ENCODE measurements at places on chromosomes 2 and 18.

- no peak for DNase-seq
Observed at GRCh38 chr2:43854671-43855070, 15.9 kb downstream of the ABCG8 start.

DNA sequence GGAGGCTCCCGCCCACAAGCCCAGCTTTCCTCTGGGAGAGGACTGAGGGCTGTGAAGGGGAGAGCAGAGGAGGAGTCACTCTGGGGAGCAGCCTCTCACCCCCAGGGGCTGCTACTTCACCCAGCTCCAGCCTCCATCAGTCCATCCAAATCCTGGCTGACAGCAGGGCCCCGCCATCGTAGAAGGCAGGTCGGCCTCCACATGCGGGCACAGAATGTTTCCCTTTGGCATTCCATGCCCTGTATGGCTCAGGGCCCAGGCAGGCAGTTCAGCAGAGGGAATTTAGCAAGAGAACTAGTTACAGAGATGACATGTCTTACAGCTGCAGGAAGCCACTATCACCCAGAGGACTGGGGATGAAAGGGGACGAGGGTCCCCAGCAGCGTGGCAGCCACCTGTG, 6.4 kb upstream of the ODC1 start:
- no peak for DNase-seq

GRCh38 chr18:25759111-25759510, 331.3 kb downstream of the SS18 start:
- DNase-seq = no peak

DNA sequence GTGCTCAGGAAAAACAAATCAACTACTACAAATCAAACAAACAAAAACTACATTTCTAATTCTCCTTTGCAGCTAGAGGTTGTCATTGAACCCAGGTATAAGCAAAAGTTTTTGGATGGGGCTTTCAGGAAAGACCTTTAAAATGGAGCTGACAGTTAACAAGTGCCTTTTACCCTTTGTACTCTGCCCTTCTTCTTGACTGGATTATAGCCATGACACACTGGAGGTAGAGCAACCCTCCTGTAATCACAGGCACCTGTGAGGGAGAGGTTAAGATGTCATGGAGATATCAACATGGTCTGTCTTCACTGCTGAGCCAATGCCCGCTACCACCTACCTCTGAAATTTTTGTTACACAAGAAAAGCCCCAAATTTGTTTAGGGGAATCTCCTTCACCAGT, 100.0 kb upstream of the GLS start:
- DNase-seq = no peak

DNA sequence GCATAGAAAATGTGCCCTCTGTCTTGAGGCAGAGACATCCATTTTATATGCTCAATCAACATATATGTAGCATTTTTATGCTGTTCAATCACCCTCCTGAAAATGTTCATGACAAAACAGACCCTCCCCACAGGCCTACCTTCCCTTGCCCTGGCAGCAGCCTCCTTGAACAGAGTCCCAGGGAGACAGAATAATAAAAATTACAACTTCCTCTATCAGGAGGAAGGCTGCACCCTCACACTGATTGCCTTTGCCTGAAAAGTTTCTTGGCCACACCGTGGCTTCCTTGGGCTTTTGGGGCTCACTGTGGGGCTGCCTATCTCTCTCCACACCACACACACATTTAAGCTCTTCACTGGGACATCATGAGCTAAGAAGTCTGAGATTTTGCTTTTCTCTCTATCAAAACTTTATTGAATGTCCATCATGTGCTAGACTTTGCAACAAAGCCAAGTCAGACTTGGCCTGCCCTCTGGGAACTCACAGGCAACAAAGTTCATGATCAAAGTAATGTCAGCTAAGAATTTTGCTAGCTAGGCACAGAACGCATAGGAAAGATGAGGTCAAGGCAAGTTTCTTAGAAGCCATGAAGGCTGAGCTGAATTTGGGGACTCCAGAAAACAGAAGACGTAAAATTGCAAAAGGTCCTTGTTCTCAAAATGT, 101.6 kb downstream of the BCL2L11 start:
- no peak for DNase-seq

DNA sequence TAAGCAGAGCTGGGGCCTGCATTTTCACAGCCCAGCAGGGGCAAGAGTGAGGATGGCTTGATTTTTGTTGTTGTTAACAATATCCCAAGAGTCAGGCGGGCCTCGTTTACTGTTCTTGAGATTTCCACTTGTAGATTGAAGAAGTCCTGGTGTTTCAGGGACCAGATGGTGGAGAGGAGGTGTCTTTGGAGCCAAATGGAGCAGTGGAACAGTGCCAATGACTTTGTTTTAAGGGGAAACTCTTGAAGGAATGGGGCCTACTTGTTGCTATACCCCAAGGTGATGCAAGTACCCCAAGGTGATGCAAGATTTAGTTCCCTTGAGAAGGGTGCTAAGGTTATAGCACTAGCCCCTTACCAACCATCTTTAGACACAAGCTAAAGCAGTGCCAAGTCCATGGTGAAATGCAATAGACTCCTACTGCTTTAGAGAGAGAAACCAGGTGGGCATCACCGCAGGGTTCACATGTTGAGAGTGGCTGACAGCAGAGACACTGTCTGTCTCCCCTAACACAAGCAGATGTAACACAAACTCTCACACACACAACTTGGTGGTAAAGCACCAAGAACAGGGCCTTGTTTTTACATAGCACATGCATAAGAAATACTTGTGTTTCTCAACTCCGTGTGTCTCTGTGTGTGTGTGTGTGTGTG, 44.0 kb downstream of the HK2 start:
- DNase-seq = no peak

- DNase-seq = no peak
Observed at GRCh38 chr2:105421053-105421452, 22.2 kb upstream of the FHL2 start.

- DNase-seq = no peak
Observed at GRCh38 chr2:9256570-9257043, 50.0 kb downstream of the ASAP2 start.

GRCh38 chr2:3683748-3684454, 19.5 kb upstream of the DCDC2C start:
- DNase-seq = no peak

DNA sequence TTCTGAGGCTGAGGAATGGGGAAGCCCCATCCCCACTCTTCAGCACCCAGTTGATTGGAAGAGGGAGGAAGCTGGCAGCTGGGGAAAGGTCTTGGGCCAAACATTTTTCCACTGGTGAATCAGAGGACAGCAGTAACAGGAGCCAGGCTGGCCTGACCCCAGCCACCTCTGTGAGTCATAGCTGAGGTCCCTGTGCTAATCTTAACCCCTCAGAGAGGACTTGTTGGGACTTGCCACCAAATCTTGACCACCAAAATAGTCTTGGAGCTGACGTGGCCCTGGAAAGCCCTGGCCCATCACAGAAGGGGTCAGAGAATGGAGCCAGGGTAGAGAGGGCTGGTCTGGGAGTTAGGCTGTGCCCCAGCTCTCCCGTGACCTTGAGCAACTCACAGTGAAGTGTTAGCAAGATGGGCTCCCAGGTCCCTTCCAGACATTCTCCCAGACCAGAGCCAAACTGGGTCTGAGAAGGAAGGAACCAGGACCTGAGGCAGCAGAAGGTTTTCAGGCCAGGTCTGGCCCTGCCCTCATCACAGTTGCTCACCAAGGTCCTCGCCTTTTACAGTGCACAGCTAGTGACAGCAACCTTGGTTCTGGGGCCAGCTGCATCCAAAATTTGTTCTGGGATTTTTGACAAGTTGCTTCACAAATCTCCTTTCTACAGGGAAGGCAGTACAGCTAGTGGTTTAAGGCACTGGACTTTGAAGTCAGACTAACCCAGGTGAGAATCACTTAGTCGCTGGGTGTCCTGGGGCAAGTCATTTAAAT, 266.6 kb downstream of the CYP26B1 start:
- DNase-seq = peak; percentile 7

DNA sequence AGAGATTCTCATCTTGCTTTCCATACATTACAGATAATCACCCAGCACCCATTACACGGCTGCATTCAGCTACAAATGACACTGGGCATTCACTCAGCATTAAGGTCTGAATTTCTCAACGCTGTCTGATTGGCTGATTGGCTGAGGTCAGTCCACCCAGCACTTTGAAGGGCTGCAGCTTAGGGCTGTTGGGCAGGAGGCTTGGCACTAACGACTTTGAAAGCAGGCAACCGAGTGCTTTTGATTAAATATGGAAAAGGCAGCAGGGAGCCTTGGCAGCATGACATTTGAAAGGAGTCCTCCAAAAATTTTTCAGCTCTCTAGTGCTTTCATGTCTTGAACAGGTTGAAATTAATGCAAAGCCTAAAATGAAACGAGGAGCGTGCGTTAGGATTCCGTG, 253.0 kb downstream of the DCDC2C start:
- no peak for DNase-seq

GRCh38 chr2:54767921-54768320, 44.5 kb downstream of the EML6 start:
- peak; percentile 93 for DNase-seq

GRCh38 chr2:194672994-194673393, 984.0 kb upstream of the SLC39A10 start:
- DNase-seq = no peak

GRCh38 chr2:127208313-127208712, 11.8 kb downstream of the CYP27C1 start:
- no peak for DNase-seq

DNA sequence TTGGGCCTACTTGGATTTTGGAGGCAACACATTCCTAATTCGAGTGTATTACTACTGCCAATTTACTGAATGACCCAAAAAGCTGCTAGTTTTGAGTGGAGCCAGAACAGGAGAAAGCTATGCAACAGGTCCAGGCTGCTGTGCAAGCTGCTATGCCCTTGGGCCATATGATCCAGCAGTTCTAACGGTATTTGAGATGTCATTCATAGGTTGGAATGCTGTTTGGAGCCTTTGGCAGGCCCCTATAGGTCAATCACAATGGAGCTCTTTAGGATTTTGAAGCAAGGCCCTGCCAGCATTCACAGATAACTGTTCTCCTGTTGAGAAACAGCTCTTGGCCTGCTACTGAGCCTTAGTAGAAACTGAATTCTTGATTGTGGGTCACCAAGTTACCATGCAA, 368.7 kb downstream of the CDH19 start:
- DNase-seq = no peak

- DNase-seq = no peak
Observed at GRCh38 chr18:48295586-48296311, 113.4 kb downstream of the ZBTB7C start.

GRCh38 chr2:45169339-45170190, 160.3 kb upstream of the SIX2 start:
- no peak for DNase-seq

DNA sequence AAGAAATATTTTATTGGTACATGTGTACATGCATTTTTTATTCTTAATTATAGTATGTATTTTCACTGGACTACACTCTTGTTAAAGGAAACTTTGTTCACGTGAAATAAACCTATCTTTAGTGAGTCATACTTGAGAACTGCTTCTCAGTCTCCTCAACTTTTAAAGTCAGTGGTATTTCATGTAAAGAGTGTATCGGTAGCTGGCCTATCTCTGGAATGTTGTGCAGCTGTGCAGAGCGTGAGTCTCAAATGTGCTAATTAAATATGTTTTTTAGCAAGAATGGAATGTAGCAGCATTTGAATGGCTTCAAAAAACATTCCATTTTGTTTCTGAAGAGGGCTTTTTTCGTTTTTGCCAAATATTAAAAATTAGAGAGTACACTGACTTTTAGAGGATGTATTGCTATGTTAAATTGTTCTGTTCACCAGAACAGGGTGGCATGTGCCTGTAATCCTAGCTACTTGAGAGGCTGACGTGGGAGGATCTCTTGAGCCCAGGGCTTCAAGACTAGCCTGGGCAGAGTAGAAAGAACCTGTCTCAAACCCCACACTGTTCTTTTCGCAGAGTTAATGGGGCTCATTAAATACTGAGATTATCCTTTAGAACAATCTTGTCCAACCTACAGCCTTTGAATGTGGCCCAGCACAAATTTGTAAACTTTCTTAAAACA, 14.3 kb downstream of the SPTBN1 start:
- peak; percentile 63 for DNase-seq

- no peak for DNase-seq
Observed at GRCh38 chr2:119760956-119761275, 1.2 kb downstream of the PTPN4 start.

DNA sequence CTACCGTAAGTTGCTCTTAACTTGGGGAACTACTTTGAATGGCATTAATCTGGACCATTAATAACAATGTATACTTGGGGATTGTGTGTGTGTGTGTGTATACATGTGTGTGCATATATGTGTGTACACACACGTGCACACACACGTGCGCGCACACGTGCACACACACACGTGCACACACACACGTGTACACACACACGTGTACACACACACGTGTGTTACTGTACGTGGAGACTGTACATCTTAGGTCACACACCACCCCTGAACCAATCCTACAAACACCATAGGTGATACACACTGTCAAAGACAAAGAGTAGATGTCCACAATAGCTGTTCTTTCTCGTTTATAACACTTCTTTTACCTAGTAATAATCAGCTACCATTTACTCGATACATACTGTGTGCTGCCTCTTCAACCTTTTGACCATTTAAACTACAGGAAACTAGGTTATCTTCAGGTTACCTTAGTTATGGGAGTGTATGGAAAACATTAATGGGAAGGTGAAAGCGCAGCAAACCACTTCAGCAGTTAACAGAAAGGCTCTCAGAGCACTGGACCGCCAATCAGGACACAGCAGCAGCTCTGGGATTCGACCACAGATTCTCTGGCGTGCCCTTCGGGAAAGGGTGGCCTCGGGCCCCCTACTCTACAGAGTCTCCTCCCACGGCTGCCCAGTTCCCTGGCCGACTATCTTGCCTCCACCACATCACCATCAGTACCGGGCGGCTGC, 894 bp upstream of the GCC2 start:
- no peak for DNase-seq

- DNase-seq = peak; percentile 59
Observed at GRCh38 chr2:171346723-171347557, 86.8 kb downstream of the METTL8 start.

DNA sequence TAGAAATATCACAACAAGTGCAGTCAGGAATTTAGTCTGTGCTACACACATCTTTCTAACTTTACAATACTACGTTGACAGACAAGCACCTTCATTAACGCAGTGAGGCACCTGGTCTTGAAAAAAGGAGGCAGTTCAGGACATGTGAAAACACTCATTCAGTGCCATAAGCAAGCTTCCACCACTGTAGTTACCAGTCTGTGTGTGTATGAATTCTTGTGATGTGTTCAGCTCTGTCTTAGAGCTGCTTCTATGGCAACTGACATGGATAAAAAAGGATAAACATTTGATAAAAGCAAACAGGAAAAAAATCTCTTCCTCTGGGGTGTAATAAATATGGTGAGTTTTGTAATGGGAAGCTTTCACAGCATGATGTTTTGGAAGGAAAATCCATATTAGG, 623.8 kb upstream of the NXPH2 start:
- no peak for DNase-seq

GRCh38 chr2:135893374-135893794, 17.1 kb upstream of the MCM6 start:
- DNase-seq = no peak

DNA sequence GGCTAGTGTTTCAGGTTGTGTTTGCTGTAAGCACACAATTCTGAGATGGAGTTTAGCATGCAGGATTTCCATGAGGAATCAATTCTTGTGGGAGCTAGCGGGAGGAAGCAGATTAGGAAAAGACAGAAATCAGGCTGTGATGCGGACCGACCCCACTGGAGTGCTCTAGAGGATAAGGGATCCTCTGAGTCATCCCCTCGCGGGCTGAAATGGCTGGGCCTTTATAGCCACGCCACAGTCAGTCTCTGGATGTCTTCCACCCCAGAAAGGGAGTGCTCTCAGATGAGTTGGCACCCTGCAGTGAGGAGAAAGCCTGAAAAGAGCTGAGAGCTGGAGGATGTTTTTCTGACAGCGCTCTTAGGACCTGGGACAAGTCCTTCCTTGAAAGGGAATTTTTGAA, 102.4 kb downstream of the GALNT3 start:
- DNase-seq = no peak

- DNase-seq = no peak
Observed at GRCh38 chr2:171323971-171324528, 109.7 kb downstream of the METTL8 start.

Data from dermis microvascular lymphatic vessel endothelial cell (primary cell).